ENCODE measurements at places on chromosomes 3 and 15. TPM values are rescaled to one million over a fixed set of nuclear protein-coding genes. Genes with fewer than 3 reads are reported as not detected.

Gene NOX5
- total RNA-seq, result under 0.01 TPM

Gene SCG3
- 0.60 TPM for total RNA-seq

Gene GNAT1
- total RNA-seq, result not detected

Gene HYPK
- total RNA-seq, result 2.9 TPM

Gene ZBTB11
- total RNA-seq, result 27.6 TPM

Gene AADACL2
- total RNA-seq, result not detected

Gene CHRNB4
- total RNA-seq, result not detected

Gene SAMMSON
- total RNA-seq, result not detected

Gene USP50
- not detected for total RNA-seq

Gene FANCD2OS
- not detected for total RNA-seq

Gene SMCO1
- not detected for total RNA-seq

Gene GOLGA8N
- 1.2 TPM for total RNA-seq

Gene ALPK3
- 38.8 TPM for total RNA-seq

Gene SATB1
- total RNA-seq, result 12.1 TPM

All from dermis blood vessel endothelial cell (primary cell).